Panc1 (cell line): ENCODE measurements at places on chromosomes 6 and 20.

DNA sequence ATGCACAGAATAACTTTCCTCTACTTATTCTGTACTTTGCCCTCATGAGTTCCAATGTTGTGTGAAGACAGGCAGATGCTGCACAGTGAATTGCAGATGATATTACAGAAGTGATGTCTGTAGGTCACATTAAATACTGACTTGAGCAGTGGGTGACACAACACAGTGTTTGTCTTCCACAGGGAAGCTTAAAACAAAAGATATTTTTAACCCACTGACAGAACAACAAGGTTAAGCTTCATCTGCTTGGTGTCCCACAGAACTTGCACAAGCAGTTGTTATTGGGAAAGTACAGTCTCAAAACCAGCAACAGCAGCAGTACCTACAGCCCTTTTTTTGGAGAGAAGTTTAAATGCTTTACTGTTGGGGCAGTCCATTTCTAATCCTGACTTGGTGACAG, 10.5 kb downstream of the SUMO4 start:
- no peak for DNase-seq

GRCh38 chr20:36574366-36575135, 1.2 kb downstream of the TGIF2 start:
- DNase-seq, result no peak

- DNase-seq, result no peak
These were observed 214.7 kb downstream of the PLCB1 start for GRCh38 chr20:8346700-8347270.

GRCh38 chr20:59577809-59578435, 26.4 kb upstream of the PHACTR3 start:
- no peak for DNase-seq

DNA sequence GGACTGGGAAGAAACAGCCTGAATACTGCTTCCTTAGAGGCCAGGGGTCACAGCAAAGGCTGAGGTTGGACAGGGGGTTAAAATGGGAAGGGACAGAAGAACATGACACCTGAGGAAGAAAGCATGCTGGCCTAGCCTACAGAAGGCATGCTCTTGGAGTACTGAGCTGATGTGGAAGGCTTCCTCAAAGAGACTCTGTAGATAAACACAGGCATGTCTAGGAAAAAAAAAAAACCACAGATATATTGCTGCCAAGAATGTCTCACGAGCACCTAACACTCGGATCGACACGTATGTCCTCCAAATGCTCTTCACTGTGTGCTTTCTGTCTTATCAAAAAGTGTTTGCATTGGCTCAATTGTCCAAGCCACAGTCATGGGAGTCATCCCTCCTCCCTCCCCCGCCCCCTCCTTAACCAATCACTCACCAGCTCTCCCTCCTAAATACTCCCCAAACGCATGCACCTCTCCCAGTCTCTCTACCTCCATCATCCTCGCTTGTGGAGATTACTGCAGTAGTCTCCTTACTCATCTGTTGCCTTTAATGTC, 101.1 kb upstream of the LRFN2 start:
- DNase-seq, result no peak

GRCh38 chr6:129539032-129539431, 170.9 kb downstream of the ARHGAP18 start:
- DNase-seq, result no peak

DNA sequence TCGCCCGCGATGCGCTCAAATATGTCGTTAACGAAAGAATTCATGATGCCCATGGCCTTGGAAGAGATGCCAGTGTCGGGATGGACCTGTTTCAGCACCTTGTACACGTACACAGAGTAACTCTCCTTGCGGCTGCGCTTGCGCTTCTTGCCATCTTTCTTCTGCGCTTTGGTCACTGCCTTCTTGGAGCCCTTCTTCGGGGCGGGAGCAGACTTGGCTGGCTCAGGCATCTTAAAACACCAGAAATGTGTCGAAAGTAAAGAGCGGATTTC, 36.4 kb downstream of the HFE start:
- DNase-seq, result no peak

DNA sequence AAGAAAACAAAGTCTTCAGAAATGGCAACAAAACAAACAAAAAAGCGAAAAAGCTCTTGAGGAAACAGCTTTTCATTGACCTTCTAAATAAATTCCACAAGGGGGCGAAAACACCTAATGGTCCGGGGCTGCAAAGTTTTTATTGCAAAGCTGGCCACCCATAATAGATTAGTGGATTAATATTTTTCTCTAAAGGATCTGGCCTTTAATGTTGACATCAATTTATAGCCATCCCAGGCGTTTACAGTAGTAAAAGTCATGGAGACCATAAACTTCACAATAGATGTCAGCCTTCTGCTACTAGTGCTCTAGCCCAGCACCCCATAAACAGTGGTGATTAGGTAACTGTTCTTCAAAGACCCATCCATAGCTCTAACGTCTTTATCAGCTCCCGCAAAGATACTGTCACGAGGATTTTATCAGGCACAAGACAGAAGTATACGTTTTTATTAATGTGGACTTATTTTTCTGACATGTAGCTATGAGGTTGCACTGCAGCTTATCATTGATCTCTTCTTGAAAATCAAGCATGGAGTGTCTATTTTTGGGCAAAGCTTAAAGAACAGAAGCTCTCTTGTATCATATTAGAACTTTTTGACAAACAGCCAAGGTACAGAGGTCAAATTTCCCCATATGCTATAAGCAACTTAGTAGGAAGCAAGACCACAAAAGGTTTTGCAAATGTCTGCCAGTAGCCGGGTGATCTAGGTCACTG, 4.7 kb downstream of the CITED2 start:
- DNase-seq, result no peak

GRCh38 chr6:87099472-87099871, 4.6 kb upstream of the CGA start:
- DNase-seq, result no peak

DNA sequence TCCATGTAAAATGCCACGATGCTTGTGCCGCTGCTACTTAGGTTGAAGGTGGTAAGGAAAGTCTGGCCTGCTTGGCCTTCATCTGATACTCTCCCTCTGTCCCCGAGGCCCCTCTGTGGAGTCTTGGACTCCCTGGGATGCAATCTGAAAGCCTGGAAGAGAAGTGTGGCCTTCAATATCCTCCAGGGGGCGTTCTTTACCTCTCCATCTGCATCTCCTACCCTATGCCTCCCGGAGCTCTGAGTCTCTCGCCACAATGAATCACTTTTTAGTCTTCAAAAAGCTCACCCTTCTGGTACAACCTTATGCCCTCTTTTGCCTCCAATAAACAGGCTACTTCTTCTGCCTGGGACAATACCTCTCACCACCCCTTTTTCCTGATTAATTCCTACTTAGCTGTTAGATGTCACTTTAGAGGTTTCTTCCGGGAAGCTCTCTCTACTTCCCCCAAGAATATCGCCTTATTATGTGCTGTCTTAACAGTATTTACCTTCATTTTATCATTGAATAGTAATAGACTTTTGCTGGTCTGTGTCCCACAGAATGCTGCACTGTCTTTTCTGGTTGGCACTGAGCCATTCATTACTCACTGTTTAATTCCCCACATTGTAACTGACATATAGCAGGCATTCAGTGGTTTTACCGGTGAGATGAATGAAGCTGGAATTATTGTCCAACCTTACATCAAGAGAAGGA, 13.9 kb upstream of the ATG5 start:
- DNase-seq, result peak; percentile 51

DNA sequence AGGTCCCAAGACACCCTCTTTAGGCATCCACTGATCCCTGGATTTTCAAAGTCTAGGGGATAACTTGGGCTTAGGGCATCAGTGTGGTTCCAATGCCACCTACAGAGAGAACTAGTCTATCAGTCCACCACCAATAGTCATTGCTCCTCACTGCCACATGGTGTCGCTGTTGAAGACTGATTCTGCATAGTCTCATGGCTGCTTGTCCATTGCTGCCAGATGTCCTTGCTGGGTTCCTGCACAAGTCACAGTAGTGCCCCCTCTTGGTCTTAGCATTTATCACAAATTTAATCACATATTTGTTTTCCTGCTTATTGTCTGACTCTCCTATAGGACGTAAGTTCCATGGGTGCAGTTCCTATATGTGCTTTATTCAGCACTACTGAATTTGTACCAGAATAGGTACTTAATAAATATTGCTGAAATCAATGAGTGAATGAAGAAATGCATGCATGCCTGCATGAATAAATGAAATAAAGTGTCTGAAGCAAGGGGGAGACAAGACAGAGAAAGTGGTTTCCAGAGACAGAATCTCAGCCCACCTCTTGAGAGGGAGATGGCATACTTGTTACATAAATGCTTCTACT, 45.9 kb upstream of the RALY start:
- DNase-seq, result peak; percentile 5

DNA sequence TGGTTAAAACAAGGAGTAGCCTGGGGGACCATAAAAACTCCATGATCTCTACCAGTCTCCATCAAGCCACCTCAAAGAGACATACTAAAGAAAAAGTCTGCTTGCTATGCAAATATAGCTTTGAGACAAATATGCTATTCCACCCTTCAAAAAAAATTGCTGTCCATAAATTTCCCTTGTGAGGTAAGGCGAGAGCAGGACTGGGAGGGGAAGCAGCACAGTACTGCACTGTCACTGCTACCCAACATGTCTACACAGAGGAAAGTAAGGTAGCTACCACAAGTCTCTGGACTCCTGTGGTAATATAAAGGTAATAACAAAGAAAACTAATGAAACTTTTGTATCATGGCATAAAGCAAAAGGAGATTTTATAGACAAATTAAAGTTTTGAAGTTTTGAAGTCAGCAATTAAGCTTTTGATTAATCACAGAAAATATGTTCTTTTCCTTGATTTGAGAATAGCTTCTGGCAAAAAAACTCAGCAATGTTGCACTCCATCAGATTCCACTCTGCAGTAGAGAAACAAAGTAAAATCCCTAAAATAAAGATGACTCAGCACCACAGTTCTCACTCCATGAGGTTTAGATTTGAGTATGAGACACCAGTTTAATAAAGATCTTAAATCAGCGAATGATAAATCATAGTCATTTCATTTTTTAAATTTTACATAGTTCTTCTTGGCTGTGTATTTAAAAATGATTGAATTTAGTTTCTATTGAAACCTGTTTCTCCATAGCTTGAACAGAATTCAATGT, 602.4 kb downstream of the COL12A1 start:
- DNase-seq, result no peak

- no peak for DNase-seq
These were observed 9.7 kb downstream of the DDRGK1 start for GRCh38 chr20:3194617-3195280.

- DNase-seq, result no peak
These were observed 41.9 kb downstream of the SYNJ2 start for GRCh38 chr6:158023597-158023939.

GRCh38 chr6:52953911-52954839, 40.9 kb downstream of the GSTA4 start:
- no peak for DNase-seq

GRCh38 chr20:719816-720215, 44.2 kb upstream of the SCRT2 start:
- no peak for DNase-seq

GRCh38 chr6:146984251-146984924, 219.8 kb upstream of the STXBP5 start:
- DNase-seq, result no peak

DNA sequence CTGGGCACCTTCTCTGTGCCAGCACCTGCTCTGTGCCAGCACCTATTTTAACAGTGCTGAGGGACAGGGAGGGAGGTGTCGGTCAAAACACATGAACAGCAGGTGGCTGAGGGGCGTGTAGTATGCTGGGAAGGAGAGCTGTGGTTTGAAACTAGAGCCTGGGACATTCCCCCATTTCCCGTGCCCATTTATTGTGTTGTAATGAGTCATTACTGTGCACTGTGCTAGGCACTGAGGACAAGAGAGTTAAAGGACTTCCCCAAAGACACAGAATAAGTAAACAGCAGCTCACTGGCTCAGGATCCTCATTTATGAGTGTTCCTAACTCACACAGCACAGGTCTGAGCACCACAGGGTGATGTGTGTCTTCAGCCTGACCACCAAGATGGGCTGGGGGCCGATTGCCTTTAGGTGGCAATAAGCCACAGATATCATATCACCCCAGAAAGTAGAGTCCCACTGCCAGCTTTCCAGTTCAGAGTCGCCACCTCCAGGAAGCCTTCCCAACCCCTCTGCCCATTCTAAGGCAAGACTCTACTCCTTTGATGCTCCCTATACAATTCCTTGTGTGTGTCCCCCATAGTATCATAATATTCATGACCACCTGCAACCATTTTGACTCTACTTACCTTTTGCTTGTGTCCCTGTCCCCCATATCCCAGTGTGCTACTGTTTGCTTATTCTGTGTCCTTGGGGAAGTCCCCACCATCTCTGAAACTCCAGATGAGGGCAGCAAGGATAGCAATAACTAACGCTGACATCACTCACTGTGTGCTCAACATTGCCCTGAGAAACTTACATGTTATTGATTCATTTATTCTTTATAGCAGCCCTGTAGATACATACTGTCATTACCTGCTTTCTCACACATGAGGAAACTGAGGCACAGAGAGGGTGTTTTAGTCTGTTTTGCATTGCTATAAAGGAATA, 87.3 kb downstream of the TOX2 start:
- DNase-seq, result no peak

DNA sequence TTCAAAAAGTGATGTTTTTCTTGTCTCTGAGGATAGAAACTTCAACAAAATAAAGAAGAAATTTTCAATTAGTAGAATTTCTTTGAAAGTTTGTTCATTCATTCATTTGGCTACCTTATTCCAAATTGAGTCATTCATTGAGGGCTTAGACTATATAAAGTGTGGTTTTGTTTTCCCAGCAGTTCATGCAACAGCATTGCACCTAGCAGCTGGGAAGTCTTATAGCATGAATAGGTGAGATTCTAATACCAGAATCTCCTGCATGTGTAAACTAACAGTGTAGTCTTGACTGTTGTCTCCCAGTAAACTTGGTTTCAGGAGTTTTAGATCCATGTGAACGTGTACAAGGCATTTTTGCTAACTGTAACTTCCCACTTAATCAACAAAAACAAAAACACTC, 7.1 kb downstream of the ESR1 start:
- no peak for DNase-seq

DNA sequence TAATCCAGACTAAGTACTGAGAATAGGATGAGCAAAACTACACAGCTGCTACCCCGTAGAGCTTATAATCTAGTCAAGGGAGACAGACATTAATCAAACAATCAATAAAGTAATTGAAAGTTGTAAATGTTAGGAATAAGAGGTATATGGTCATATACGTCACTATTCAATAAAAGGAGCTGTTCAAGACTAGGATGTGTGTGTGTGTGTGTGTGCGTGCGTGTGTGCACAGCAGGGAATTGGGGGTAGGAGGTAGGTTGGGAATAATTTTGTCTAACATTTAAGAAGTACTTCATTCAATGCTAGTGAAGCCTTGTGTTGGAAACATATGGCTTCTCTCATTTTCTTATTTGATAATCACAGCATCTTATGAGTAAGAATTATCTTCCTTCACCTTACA, 41.8 kb downstream of the SESN1 start:
- no peak for DNase-seq

GRCh38 chr20:32518593-32519380, 66.3 kb downstream of the NOL4L start:
- DNase-seq, result no peak

GRCh38 chr6:90993770-90994169, 406.9 kb upstream of the MAP3K7 start:
- no peak for DNase-seq

GRCh38 chr20:23069108-23069507, 17.0 kb downstream of the CD93 start:
- no peak for DNase-seq
